ENCODE measurements at places on chromosomes 5 and 9.
A peak's percentile ranks its signal among the peaks of the same experiment; 100 is the strongest.

GRCh38 chr9:75181750-75182149 is 93.4 kb downstream of the OSTF1 start:
- DNase-seq: no peak

- DNase-seq: no peak
Measured at GRCh38 chr5:127088251-127088650, 14.9 kb upstream of the C5orf63 start.

GRCh38 chr9:113618836-113619490 is 155.4 kb downstream of the RGS3 start:
- DNase-seq: peak; percentile 11

- DNase-seq: peak; percentile 35
Measured at GRCh38 chr5:136132087-136132486, 558 bp upstream of the SMAD5 start.

GRCh38 chr5:13692172-13692571 is 252.3 kb downstream of the DNAH5 start:
- DNase-seq: no peak

- no peak for DNase-seq
Measured at GRCh38 chr9:79984429-79985067, 412.8 kb downstream of the TLE4 start.
